Activated CD8-positive, alpha-beta T cell treated with anti-CD3 and anti-CD28 coated beads, Interleukin-2, amount 10 ng/mL, durations not matched to agents 7 days and 5 days (primary cell): ENCODE measurements at places on chromosomes 2 and 18. TPM values are rescaled to one million over a fixed set of nuclear protein-coding genes. Genes with fewer than 3 reads are reported as not detected.

DNA sequence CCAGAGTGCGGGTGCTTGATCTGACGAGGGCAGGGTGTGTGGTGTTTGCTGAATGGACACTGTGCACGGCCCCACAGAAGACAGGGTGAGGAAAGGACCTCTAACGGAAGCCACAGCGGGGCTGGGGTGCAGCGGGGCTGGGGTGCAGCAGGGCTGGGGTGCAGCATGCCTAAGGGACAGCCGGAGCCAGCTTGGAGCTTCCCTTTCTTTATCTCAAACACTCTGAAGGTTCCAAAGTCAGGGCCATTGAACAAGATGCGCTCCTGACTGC lies 35.0 kb downstream of the PXDN start:
- H3K27me3 ChIP-seq: no peaks in the 10 kb centered on the region
- H3K27ac ChIP-seq: no peak overlapping the region
- H3K4me3 ChIP-seq: no peak overlapping the region

- DNase-seq: no peak
- peak overlapping the region; percentile 69 for H3K4me3 ChIP-seq
- H3K27ac ChIP-seq: no peak overlapping the region
These were observed 864 bp downstream of the KLHL29 start for GRCh38 chr2:23385748-23386338.

DNA sequence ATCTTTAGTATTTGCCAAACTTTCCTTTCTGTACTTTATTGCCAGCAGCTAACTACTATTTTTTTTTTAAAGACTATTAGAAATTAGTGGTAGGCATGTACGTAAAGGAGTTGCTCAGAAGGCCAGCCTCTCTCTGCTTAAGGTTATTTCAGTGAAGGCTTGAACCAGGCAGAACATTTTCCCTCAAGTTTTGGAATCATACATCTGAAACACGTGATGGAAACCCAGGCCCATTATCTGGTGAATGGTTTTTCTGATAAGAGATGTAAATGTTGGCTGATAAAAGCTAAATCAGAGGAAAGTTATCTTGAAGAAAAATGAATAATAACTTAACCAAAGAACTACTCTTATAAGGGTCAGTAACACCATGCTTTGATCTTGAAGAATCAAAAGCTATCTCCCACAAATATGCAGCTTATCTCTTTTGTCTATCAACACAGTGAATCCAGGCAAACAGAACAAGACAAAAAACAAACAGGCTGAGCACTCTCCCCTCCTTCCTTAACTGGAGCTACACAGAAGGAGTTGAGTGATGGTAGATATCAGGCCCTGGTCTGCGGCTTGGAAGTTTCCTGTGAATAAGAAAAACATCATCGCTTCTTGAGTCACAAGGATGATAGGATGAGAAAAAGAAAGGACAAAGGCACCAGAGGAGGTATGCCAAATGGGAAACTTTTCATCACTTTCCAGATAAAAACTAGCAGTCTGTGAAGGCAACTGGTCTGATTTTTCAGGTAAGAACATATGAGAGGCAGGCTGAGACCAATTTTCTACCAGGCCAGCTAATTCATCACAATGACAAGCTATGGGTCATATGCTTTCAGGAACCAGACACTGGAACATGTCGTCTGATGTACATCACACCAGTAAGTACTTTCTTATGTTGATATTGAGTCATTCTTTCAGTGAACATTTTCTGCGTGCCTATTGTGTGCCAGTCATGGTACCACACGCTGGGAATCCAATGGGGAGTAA lies 88.4 kb upstream of the STK17B start:
- H3K4me3 ChIP-seq: peak overlapping the region; percentile 74
- DNase-seq: peak; percentile 62
- H3K4me1 ChIP-seq: peaks cover 74% of the 10 kb centered on the region
- H3K27ac ChIP-seq: peak overlapping the region; percentile 88
- no peaks in the 10 kb centered on the region for H3K27me3 ChIP-seq

DNA sequence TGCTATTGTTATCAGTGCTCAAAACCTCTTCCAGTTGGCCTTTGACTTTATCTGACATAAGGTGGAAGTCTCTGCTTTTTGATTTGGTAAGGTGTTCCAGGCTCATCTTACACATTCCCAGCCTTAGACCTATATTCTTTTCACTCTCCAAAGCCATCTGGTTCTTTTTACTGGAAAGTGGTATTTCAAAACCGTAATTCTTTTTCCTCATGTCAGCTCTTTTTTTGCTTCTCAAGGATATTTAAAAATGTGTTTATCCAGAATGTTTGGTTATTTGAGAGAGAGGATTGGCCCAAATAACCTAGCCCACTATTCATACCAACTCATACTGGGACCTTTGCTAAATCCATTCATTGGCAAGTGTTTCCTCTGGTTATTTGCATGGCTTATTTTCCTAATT lies 411.2 kb upstream of the PIK3C3 start:
- H3K4me1 ChIP-seq: no peaks in the 10 kb centered on the region
- H3K27me3 ChIP-seq: no peaks in the 10 kb centered on the region
- no peaks in the 10 kb centered on the region for H3K36me3 ChIP-seq
- no peak overlapping the region for H3K4me3 ChIP-seq

- no peaks in the 10 kb centered on the region for H3K27me3 ChIP-seq
- no peaks in the 10 kb centered on the region for H3K4me1 ChIP-seq
- no peaks in the 10 kb centered on the region for H3K36me3 ChIP-seq
- no peak overlapping the region for H3K27ac ChIP-seq
These were observed 133.9 kb downstream of the TNS1 start for GRCh38 chr2:217868911-217869334.

DNA sequence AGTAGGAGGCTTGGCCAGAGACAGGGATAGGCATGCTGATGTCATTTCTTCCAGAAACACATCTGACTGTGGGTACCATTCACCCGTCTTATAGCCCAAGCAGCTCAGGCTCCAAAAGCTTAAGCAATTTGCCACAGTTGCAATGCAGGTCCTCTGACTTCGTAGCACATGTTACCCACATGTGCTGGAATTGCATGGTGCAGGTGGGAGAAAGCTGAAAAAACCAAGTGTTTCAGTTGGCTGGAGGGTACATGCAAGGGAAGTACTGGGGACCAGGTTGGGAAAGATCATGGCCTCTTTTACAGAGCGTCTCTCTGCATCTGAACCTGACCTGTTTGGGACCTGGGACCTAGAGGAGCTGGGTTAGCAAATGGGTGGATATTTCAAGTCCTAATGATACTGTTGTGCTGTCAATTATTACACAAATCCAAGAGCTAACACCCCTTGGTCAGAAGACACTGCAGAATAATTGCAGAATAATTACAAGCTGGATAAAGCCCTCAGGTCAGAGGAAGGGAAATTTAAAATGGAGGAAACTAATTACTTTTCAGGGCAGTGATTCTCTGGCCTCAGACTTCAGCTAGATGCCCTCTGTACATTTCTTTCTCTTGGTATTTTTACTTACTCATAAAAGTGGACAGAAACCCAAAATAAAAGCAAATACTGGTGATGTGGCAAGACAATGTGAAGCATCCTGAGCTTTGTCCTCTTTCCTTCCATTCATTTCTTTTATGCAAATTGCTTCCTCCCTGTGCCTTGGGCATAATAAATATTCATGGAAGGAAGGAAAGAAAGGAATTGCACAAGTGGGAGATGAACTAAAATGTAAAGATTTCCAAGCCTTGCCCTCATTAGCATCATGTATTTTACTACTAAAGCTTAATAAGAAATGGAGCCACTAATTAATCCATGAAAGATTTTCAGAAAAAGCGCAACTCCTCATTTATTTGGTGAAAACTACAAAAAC lies 45.6 kb upstream of the TTC39C start:
- H3K4me3 ChIP-seq: no peak overlapping the region
- no peaks in the 10 kb centered on the region for H3K36me3 ChIP-seq
- H3K27me3 ChIP-seq: no peaks in the 10 kb centered on the region
- no peak overlapping the region for H3K27ac ChIP-seq

DNA sequence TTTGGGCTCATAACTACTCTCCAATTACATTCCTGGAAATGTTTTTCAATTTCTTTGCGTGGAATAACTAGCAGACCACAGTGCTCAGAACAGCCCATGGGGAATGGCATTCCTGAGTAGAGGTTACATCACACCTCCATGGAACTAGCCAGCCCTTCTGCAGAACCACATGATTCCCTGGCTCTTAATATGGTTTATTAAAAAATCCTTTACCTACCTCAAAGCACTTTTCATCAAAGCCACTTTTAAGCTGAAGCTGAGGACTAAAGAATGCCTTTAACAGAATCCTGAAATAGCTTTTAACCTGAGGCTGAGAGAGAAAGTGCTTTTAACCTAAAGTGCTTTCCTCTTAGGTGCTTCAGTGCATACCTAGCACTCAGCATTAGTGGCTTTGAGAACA lies 376.3 kb downstream of the ARHGAP15 start:
- no peak overlapping the region for H3K4me3 ChIP-seq
- DNase-seq: no peak
- no peak overlapping the region for H3K27ac ChIP-seq

The REEP1 gene
- total RNA-seq: 0.21 TPM

The EPB41L3 gene
- not detected for total RNA-seq

The FN1 gene
- total RNA-seq: 0.21 TPM

The ACVR1 gene
- total RNA-seq: 13.6 TPM

The DSG1 gene
- total RNA-seq: not detected
